ENCODE measurements at places on chromosomes 3 and 15.

DNA sequence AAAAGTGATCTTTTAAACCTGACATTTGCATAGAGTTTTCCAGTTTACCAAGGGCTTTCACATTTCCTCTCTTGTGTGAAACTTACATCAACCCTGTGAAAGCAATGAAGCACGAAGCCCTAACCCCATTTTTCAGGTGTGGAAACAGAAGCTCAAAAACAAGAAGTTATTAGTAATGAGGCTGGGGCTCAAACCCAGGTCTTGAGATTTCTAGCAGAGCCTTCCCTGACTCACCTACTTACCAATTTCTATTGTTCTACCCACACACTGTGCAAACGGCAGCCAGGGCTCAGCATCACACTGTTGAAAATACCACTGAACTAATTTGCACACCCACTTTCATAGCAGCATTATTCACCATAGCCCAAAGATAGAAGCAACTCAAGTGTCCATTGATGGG is 117.8 kb upstream of the IGF1R start:
- no peak for DNase-seq

DNA sequence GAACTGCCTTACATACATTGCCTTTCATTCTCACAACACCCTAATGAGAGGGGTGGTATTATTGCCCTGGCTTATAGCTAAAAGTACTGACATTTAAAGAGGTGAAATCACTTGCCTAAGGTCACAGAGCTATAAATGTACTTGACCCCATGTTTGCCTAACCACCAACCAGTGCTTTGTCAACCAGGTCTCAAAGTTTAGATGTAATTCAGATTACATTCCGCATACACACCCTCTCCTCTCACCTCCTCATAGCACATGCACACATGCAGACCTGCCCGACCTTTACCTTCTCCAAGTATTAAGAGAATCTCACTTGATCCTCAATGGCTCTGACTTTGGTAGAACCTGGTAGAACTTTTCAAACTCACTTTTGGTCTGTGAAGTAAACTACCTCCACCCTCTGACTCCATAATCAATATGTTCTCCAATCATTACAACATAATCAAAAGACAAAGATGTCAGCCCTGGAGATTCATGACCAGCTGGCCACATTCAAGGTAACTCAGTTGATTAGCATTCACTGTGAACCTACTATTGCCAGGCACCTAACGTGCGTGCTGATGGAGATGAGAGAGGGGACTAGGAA is 63.2 kb upstream of the HES1 start:
- no peak for DNase-seq

GRCh38 chr3:30332196-30333021 is 274.0 kb upstream of the TGFBR2 start:
- DNase-seq = no peak

GRCh38 chr3:141342386-141342785 is 25.9 kb upstream of the ZBTB38 start:
- DNase-seq = no peak

DNA sequence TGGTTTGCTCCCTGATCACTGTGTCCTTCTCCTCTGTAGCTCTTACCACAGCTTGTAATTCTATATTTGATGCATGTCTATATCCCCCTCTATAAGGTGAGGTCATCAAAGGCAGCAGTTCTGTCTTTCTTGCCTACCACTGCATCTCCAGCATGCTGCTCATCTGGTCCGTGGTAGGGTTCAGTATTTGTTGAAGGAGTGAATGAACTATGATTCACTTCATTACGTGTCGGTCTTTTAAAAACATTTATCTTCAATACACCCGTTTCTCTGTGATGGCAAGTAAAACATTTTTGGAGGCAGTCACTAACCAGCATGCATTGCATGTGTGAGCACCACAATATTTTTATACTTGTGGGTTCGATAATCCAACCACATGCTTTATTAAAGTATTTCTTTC is 27.6 kb downstream of the CHST14 start:
- DNase-seq = no peak

GRCh38 chr3:101994386-101994785 is 145.1 kb downstream of the NFKBIZ start:
- no peak for DNase-seq

- no peak for DNase-seq
Observed at GRCh38 chr15:95522533-95522932, 808.0 kb upstream of the NR2F2 start.

- no peak for DNase-seq
Observed at GRCh38 chr3:71025010-71025409, 558.5 kb downstream of the FOXP1 start.

GRCh38 chr3:129548104-129548965 is 5.4 kb downstream of the H1-8 start:
- peak; percentile 69 for DNase-seq

DNA sequence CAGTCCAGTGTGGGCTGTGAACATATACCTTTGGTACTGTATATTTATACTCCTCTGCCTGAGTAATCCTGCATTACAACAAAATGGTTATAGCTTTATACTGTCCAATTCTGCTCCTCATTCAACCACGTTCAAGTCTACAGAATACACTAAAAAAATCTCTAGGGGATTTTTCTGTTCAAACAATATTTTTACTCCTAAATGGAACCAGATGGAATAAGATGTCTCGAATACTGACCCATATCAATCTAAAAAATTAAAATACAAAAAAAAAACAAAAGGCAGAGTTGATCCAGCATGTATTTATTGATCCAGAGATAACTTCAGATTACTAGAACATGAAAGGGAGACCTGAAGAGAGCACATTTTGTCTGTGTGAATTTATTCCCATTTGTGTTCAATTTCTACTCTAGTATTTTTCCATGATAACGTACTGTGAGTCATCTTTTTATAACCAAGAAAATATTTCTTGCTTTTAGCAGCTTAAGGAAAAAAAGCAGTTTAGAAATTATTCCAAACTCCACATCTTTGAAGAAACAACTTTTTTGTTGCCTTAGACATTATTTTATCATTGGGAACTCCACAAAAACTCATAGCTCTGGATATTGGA is 910.7 kb downstream of the TBL1XR1 start:
- DNase-seq = no peak

GRCh38 chr3:173191611-173192010 is 50.6 kb upstream of the SPATA16 start:
- DNase-seq = no peak

DNA sequence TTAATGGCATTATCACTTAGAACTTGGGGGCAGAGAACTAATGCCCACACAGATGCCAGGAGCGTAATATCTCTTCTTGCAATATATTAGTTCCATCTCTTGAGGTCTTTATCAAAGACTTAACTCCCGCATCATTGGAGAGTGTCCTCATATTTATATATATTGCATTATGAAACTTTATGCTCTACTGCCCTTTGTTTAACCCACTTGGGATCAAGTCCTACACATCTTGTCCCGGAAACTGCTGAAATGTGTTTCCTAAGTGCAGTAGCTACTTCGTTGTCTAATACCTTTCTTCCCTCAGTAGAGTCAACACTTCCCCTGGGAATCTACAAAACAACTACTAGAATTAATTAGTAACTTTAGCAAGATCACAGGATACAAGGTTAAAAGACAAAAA is 1029.2 kb downstream of the OTOL1 start:
- DNase-seq = no peak

DNA sequence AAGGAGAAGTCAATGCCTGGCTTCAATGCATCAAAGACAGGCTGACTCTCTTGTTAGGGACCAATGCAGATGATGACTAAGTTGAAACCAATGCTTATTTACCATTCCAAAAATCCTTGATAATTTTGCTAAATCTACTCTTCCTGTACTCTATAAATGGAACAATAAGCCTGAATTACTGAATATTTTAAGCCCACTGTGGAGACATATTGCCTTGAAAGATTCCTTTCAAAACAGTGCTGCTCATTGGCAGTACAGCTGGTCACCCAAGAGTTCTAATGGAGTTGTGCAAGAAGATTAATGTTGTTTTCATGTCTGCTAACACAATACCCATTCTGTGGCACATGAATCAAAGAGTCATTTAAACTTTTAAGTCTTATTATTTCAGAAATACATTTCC is 181.0 kb upstream of the CBLB start:
- no peak for DNase-seq

DNA sequence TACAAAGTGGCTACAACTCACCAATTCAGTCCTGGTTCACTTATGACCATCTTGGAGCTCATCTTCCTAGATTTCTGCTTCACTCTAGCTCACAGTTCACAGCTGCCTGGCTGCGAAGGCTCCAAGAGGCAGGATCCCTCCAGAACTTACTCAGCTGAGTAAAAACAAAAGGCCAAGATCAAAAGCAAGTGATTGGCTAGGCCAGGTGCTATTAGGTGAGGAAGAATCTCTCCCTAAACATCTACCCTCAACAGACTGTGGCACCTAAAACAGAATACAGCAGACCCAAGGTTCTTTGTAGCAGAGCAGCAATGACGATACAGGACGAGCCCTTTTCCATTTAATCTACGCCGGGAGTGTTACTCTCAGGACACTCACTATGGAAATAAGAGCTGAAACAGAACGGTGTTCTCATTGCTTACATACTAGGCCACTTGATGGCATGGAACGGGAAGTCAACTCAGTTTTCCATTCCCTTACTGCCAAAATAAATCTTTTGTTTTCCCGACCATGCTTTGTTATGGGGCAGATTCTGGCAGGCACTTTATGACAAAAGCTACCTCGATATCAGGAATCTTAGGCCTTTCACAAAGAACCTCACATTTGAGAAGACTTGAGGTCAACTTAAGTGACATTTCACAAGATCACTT is 901 bp downstream of the ICE2 start:
- no peak for DNase-seq

- DNase-seq = no peak
Observed at GRCh38 chr15:33516563-33516962, 205.8 kb downstream of the RYR3 start.

GRCh38 chr15:77059786-77060361 is 11.0 kb downstream of the TSPAN3 start:
- DNase-seq = no peak

- no peak for DNase-seq
Observed at GRCh38 chr15:80367094-80367493, 37.1 kb upstream of the ARNT2 start.

DNA sequence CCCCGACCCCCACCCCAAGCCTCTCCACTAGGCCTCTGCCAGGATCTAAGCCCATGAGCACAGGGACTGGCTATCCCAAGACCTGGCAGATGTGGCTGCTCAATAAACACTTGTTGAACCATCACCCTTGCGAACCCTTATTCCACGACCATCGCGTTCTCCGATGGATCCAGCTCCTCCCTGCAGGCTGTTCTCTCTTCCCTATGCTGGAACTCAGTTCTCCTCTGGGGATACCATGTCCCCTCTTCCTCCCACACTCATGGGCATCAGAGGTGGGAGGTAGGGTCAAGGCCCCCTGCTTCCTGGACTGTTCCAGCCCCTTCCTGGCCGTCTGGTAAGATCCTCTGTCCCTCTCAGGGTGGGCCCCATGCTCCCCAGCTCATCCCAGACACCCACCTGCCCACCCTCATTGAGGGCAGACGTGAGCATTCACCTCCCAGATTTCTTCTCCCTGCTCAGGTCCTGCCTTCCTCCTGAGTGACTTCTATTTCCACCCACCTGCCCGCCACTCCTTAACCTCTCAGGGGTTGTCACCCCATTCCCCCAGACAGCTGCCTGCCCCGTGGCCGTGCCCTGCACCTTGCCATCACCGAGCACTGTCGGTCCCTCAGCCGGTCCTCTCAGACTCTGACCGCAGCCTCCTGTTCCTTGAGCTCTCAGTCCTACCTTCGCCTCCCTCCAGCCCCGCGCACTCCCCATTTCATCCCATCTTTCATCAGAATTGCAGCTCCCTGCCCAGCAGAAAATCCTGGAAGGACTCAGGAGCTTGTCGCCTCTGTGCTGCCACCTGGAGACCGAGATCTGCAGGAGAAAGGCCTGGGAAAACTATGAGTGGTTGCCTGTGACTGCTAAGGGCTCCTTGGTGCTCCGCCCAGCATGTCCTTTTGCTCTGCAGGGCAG is 42.0 kb downstream of the PML start:
- DNase-seq = no peak

DNA sequence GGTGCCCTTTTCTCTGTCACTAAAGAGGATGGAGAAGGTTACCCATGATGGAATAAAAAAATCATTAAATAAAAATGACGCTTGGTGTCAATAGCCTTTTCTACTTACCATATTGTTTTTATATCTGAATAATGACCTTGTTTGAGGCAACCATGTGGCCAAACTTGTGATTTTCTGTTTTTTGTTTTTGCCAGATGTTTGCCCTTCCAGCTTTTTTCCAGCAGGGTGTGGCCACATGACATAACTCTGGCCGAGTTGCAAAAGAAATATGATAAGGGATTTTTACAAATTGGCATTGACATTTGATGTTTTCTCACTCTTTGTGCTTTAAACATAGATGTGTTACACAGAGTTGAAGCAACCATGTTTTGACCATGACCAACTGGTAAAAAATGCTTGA is 39.7 kb upstream of the EPHA3 start:
- DNase-seq = no peak

DNA sequence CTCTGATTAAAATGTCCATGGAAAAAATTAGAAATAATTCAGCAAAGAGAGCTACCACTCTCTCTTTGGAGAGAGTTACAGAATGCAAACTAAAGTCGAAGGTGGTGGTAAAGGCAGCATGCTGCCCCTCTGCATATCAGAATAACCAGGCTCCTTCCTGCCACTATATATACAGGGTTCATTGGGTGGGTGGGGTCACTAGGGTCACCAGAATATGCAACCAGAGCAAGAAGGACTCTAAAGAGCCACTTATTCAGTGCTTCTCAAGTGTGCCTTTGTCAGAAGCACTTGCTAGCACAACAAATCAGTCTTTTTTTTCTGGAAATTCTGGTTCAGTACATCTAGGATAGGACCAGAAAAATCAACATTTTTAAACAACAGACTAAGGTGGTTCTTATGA is 70.0 kb downstream of the MTHFS start:
- DNase-seq = no peak

DNA sequence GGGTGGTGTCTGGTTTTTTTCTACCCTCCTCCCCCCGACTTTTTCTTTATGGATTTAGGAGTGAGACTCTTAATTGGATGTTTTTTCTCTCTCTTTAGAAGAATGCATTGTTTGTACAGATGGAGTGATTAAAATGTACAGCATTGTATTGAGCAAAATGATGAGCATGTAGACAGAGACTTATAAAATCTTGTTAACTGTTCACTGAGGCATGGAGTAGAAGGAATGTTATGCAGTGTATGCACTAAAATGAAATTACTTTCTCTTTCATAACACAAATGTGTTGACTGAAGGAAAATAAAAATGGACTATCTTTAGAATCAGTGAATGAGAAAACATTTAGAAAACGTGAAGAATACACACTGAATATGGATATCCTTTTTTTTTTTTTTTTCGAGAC is 39.8 kb downstream of the ZFAND6 start:
- no peak for DNase-seq
